ENCODE measurements at places on chromosomes 3 and 15.

GRCh38 chr15:42149493-42150218 is 6.8 kb downstream of the PLA2G4F start:
- no peak for DNase-seq

DNA sequence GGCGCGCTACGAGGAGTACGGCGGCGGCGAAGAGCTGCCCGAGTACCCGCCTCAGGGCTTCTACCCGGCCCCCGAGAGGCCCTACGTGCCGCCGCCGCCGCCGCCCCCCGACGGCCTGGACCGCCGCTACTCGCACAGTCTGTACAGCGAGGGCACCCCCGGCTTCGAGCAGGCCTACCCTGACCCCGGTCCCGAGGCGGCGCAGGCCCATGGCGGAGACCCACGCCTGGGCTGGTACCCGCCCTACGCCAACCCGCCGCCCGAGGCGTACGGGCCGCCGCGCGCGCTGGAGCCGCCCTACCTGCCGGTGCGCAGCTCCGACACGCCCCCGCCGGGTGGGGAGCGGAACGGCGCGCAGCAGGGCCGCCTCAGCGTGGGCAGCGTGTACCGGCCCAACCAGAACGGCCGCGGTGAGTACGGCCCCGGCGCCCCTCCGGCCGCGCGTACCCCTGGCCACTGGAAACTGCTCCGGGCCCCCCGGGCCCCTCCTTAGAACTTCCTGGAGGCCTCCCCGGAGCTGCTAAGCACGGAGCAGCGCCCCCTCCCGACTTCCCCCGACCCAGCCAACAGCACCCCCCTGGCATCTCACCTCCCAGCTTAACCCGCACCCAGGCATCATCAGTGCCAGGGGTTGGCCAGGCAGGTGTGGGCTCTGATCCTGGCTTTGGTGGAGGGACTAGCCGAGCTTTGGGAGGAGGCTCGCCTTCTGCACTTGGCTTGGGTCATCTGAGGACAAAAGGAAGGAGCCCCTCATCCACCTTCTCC is 1.4 kb downstream of the LOXL1 start:
- DNase-seq: peak; percentile 50

DNA sequence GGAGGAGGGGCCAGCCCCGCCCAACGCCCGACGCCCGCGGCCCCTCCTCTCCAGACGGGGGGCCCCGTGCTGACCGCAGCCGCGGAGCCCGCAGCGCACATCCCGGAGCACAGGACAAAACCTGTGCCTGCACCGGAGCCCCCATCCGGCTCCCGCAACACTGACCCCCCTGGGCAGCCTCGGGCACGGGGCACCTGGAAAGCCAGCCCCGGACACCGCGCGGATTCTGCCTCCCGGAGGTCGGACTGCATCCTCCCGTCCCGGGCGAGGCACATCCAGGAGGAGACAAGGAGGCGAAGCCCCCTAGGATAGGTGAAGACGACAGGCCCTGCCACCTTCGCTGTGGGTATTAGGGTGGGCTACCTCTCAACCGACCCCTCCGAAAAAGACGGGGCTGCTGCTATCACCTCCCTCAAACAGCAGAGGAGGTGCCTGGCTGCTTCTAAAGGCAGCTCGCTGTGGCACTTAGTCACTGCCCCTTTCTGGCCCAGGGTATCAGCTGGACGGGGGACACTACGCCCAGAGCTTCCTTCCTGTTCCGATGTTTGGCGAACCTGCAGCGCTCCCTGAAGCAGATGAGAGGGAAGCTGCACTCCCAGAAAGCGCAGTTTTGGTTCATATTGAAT is 10.6 kb downstream of the XXYLT1 start:
- peak; percentile 7 for DNase-seq

DNA sequence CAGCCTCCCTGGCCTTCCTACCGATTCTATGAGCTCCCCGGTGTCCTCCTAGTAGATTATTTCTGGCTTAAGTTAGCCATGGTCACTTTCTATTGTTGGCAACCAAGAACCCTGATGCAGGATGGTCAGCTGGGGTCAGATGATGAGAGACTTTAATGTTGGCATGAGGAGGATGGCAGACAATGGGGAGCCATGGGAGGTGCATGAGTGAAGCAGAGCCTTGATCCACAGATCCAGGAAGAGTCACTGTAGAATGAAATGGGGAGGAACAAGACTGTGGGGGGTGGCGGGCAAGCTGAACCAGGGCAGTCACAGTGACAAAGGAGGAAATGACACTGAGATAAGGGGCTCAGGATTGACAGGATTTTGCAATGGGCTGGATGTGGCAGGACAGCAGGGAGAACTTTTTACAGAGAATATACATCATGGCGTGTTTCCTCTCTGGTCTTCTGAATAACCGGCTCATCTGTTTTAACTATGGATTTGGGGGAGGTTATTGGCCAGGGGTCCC is 60.9 kb downstream of the RPLP1 start:
- DNase-seq: no peak

- DNase-seq: no peak
Observed at GRCh38 chr15:64895285-64896065, 16.2 kb upstream of the ANKDD1A start.

- DNase-seq: no peak
Observed at GRCh38 chr3:134685929-134686802, 35.3 kb upstream of the KY start.

GRCh38 chr3:120767106-120767505 is 24.6 kb downstream of the GTF2E1 start:
- DNase-seq: no peak

GRCh38 chr3:61600195-61600594 is 38.8 kb downstream of the PTPRG start:
- no peak for DNase-seq

DNA sequence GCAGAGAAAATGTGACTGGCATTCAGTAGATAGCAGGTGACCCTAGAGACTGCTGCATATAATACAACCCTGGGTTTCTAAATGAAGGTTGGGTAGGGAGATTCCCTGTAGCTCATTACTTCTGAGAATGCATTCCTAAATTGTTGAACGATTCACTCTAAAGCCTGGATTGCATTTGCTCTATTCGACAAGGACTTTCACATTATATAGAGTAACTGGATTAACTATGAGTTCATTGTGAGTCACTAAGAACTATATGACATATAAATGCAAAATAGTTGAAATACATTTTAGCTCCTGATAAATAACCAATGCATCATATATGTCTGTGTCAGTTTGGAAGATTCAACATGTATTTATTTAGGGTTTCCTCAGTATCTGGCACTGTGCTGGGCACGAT is 294.7 kb upstream of the CCDC54 start:
- DNase-seq: no peak

DNA sequence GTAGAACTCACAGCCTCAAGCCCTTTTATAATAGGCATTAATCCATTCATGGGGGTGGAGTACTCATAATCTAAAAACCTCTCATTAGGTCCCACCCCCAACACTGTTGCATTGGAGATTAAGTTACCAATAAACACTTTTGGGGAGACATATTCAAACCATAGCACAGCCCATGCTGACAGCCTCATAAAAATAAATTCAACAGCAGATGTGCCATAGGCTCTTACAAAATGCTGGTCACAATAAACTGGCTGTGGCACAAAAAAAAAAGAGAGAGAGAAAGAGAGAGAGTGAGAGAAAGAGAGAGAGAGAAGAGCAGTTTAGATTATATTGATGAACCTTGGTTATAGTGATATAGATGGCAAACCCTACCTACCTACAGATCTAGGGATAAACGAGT is 1000.9 kb downstream of the TUSC7 start:
- DNase-seq: no peak

DNA sequence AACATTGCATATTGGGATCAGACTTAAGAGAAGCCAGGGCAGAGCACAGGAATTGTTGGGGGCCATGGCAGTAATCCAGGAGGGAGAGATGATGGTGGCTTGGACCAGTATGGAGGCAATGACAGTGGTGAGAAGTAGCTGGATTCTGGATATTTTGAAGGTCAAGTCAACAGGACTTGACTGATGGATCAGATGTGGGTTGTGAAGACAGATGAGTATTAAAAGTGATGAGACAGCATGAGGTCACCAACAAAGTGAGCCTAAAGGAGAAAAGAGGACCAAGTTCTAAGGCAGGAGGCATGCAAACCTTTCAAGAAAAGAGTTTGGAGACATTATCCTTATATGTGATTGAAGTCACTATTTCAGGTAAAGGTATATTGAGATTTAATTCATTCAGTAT is 56.6 kb upstream of the TIPARP start:
- DNase-seq: no peak

- no peak for DNase-seq
Observed at GRCh38 chr3:107236655-107237337, 140.4 kb upstream of the CCDC54 start.

DNA sequence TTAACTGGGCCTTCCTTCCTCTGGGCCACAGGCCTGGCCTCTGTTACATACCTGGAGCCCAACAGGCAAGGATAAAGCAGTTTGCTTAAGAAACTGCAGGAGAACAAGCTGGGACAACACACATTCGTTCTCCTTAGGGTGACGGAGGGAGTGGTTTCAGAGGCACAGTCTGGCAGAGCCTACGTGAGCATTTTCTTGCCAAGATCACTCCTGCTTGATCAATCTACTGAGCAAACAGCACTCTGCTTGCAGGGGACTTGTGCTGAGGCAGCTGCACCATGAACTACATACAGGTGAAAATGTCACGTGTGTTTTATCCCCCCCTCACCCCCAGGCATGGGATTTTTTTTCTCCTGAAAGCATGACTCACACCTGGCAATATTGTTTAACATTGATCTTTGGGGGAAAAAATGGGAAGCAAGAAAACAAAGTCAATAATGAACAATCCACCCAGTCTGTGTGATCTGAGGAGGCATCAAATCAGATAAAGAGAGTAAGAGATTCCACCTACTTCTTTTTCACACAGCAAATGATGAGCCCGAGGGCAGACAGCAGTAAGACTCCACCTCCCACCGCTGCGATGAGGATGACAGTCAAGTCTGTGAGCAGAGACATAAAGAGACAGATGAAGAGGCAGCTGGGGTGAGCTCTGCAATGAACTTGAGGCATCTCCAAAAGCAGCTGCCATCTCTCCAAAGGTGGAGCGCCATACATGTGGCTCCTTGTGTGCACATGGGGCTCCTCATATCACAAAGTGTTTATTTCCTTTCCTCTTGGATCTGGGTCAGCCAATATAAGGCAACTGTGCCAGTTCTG is 57.4 kb downstream of the CDCP1 start:
- no peak for DNase-seq

- DNase-seq: no peak
Observed at GRCh38 chr15:49023354-49023753, 22.9 kb downstream of the SECISBP2L start.

DNA sequence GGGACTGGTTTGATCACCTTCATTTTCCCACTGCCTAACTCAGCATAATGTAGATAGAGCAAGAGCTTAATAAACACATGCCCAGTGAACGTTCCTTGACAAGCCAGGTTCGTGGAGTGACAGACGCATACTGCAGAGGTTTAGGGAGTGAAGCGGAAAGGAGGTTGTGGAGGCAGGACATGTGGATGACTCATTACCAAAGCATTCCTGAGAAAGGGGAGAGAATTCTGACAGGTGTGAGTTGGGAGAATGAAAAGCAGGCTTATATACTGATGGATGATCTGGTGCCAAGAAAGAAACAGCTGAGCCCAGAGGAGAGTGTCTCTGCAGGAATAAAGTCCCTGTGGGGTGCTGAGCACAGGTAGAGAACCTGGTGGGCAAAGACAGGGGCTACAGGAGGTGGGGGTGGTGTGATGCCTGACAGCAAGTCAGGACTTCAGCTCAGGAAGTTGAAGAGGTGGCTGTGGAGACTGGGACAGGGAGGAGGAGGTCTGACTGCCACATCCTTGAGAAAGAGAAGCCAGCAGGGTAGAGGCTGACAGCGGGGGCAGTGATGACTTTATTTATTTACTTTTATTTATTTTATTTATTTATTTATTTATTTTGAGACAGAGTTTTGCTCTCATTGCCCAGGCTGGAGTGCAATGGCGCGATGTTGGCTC is 2.4 kb upstream of the RPL29 start:
- DNase-seq: no peak

- no peak for DNase-seq
Observed at GRCh38 chr3:56787784-56788256, 13.9 kb downstream of the ARHGEF3 start.

DNA sequence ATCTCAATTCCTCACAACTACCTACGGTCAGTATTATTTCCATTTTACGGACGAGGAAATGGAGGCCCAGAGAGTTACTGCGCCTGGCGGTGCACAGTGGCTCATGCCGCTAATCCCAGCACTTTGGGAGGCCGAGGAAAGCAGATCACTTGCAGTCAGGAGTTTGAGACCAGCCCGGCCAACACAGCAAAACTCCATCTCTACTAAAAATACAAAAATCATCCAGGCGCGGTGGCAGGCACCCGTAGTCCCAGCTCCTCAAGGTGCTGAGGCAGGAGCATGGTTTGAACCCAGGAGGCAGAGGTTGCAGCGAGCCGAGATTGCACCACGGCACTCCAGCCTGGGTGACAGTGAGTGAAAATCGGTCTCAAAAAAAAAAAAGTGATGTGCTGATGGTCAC is 187.3 kb downstream of the XXYLT1 start:
- DNase-seq: no peak

- DNase-seq: no peak
Observed at GRCh38 chr3:164222197-164222596, 856.1 kb downstream of the SI start.

DNA sequence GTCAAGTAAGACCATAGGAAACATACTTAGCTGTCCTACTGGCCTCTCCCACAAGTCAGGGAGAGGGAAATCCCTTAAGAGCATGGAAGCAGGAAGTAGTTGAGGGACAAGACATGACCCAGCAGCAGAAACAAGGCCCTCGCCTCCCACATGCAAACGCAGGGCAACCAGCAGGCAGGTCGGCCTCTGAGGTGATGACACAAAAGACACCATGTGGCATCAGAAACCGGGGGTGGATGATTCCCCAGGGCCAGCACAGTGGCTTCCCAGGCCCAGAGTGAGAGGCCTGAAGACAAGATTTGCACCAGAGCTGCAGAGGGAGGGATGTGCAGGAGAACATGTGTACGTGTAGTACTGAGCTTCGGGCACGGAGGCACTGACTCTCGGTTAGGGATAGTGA is 26.3 kb downstream of the PXYLP1 start:
- DNase-seq: no peak

- no peak for DNase-seq
Observed at GRCh38 chr3:17901893-17902292, 159.5 kb upstream of the TBC1D5 start.

GRCh38 chr15:31776039-31776438 is 254.3 kb upstream of the CHRNA7 start:
- no peak for DNase-seq
